ENCODE measurements at places on chromosomes 4 and X.

- DNase-seq: no peak
These were observed 584.2 kb downstream of the SPRY1 start for GRCh38 chr4:123980736-123981300.

- no peak for DNase-seq
These were observed 77.6 kb downstream of the MXRA5 start for GRCh38 chrX:3268829-3269228.

DNA sequence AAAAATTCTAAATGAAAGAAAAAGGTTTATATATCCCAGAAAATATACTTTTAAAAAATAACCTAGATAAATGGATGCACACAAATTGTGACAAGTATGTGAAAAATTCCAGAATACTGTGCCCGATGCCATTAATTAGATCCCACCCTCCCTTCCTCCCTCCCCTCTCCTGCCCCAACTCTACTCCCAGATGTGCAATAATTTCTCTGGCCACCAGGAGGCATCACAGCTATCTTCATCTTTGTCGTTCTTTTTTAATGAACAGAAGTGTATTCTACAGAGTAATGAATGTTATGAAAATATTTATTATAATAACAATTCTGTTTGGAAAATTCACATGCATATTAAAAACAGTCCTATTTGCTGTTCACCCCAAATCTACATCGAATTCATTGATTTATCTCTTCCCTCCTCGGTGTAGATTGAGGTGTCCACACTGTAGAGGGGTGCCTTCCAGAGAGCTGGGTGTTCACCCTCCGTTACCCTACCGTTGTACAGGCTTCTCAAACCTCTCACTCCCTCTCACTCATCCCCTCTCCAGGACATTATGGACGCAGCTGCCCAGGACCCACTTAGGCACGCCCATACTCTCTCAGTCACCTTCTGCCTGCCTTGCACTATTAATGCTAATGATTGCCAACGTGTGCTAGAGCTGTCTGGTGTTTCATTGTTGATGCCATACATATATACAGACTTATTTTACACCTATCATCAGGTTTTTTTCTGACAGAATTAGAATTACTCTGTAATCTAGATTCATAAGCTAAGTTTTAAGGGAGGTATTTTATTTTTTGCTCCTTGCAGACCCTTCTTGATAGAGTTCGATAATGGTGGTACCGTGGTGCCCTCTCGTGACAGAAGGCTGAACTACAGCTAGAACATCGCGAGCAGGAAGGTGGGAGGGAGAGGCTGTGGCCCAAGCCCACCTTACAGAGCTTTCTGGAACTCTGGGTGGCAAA is 14.1 kb downstream of the RAB40AL start:
- DNase-seq: peak; percentile 71

- DNase-seq: no peak
These were observed 66.0 kb upstream of the RLIM start for GRCh38 chrX:74680391-74680790.

GRCh38 chr4:102640669-102641068 is 120.1 kb downstream of the MANBA start:
- no peak for DNase-seq

- DNase-seq: no peak
These were observed 44.5 kb downstream of the SCFD2 start for GRCh38 chr4:53321151-53321983.

GRCh38 chr4:20422398-20422797 is 170.7 kb downstream of the SLIT2 start:
- no peak for DNase-seq

- peak; percentile 74 for DNase-seq
These were observed at the start of gene NAP1L5 for GRCh38 chr4:88697588-88698329. Gene NAP1L5 (minus strand): TSS chr4:88697829. CDS start chr4:88697754, 75 bp downstream.

- no peak for DNase-seq
These were observed 41.4 kb upstream of the MAGEA4 start for GRCh38 chrX:151871244-151871643.

GRCh38 chr4:82388405-82388804 is 14.6 kb upstream of the HNRNPD start:
- DNase-seq: no peak

- no peak for DNase-seq
These were observed 74.0 kb downstream of the ATG4A start for GRCh38 chrX:108165383-108166111.

DNA sequence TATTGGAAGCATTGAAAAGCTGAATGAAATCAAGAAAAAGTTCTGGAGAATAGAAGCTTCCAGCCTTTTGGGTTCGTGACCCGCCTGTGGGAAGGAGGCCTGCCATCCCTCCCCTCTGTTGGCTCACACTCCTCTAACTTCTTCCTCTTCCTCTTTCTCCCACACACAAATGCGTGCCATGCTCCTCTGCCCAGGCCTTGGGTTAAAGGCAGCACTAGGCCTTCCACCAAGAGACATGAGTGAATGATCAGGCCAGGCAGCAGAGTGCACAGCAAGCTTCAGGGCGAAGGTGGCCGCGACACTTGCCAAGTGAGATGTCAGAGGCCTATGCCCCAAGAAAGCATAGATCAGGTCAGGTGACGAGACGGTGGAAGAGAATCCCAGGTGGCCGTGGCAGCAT is 38.4 kb downstream of the FAM193A start:
- no peak for DNase-seq

- peak; percentile 46 for DNase-seq
These were observed 22.1 kb downstream of the NELFA start for GRCh38 chr4:1986578-1987210.

GRCh38 chr4:170591076-170591475 is 501.3 kb upstream of the AADAT start:
- no peak for DNase-seq

- DNase-seq: no peak
These were observed 1783.4 kb upstream of the AGA start for GRCh38 chr4:179225594-179225993.

- no peak for DNase-seq
These were observed 2.2 kb downstream of the SLITRK4 start for GRCh38 chrX:143633461-143634308.
